ENCODE measurements at places on chromosomes 4 and X. TPM values are rescaled to one million over a fixed set of nuclear protein-coding genes. Genes with fewer than 3 reads are reported as not detected.

DNA sequence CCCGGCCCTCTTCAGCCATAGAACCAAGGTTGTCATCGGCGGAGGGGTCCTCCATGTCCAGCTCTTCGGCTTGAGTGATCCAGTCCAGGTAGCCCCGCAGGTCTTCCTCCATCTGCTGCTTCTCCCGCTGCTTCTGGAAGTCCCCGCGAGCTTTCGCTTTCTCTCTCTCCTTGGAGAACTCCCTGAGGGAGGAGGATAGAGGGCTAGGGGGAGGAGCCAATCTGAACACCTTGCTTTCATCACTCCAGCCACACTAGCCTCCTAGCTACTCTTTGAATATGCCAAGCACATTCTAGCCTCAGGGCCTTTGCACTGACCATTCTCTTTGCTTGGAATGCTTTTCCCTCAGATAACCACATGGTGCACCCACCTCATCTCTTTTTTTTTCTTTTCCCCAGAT lies 6.2 kb downstream of the CACNA1F start:
- no peak for DNase-seq

GRCh38 chr4:158161551-158162354 lies 11.1 kb downstream of the GASK1B start:
- DNase-seq = no peak

DNA sequence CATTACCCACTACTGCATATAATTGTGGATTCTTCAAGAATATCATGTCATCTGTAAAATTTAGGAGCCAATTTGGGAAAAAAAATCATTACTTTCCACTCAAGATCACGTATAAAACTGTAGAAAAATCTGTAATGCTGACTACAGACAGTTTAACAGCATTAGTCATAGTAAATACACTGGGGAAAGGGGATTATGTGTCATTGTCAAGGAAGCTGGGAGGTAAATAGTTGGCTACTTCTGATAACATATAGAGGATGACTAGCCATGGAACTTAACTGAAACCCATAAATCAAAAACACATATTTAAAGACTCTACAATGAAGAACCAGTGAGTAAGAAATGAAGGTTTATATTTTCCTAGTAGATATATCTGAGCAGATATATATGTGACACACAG lies 1666.4 kb upstream of the IGFBP7 start:
- DNase-seq = no peak

DNA sequence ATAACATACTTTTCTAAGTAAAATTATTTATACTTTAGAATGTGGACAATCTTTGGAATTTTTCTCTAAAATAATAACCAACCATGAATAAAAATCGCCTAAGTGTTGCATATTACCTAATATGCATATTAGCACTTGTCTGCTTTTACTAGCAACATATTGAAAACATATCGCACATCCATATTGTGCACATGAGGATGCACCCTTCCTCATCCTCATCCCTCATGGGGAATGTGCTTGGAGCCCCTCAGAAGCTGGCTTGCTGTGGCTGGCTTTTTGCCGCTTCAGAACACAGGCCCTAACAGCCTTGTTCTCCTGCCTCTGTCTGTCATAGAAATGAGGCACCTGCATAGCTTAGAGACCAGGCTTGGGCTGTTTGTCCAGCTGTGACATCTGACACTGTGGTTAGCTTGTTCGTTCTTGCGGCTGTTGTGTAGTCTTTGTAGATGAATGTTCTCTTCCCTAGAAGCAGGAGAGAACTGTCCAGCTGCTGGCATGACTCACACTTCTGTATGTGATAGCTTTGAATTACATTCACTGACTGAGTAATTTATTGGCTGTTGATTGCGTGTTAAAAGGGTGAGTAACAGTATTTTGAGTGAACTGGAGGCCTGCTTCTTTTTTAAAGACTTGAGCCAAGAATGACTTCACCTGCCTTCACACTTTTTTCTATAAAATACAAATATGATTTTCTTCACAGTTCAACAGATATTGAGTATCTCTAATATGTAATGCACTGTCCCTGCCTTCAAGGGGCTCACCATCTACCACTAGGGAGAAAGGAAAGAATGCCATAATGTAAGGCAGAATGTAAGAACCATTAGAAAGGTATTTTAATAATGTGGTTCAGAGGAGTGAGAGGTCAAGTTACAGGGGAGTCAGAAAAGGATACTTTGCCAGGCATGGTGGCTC lies 81.9 kb downstream of the HMGB2 start:
- peak; percentile 57 for DNase-seq

GRCh38 chr4:17066236-17066635 lies 167.8 kb upstream of the LDB2 start:
- DNase-seq = no peak

- no peak for DNase-seq
Observed at GRCh38 chrX:30572004-30572403, 5.6 kb downstream of the TASL start.

Gene RNF4
- polyA plus RNA-seq = 39.6 TPM

Gene SLIT2
- polyA plus RNA-seq = 9.6 TPM

DNA sequence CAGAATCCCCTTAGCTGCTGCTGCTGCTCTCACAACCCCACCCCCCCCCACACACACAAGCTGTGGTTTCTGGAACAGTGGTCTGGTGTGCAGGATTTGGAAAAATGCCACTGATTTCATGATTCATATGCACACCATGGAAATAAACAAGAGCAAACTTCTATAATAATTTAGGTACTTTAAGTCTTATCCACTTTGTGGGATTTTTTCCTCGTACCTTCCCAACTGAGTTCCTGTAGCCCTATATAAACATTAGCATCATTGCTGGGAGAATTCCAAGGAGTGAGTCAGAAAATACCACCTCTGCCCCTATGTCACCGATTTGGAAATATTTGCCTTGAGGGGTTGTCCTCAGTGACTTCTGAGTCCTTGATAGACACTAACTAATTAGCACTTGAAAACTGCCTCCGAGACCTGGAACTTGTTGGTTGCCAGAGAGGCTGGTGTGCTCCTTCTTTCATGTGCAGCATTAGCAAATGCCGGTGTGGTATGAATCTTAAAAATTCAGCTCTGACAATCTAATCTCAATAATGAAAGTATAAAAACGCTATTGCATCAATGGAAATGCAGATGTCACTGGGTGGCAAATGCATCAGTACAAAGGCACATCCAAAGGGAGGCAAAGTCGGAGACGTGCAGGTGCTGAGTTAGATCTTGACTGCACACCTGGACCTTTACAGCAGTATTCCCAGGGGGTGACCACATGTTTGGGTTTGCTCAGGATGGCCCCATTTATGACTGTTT lies 61.8 kb downstream of the CPE start:
- no peak for DNase-seq

DNA sequence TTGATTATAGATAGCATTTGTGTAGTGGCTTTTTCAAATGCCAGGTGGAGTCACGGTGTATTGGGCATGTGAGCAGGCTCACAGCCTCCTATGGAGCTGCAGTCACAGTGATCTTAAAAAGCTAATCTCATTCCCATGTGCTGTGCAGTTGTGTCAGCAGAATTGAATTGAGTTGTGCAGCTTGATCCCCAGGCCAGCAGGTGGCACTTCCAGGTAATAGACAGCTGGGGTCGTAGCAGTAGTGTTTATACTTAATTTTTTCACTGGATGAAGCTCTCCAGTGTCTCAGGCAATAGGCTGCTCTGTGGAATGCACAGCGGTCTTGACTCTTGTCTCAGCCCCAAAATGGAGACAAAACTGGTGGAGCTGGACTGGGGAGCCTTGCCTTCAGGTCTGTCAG lies 1028.1 kb downstream of the SH3BGRL start:
- no peak for DNase-seq

DNA sequence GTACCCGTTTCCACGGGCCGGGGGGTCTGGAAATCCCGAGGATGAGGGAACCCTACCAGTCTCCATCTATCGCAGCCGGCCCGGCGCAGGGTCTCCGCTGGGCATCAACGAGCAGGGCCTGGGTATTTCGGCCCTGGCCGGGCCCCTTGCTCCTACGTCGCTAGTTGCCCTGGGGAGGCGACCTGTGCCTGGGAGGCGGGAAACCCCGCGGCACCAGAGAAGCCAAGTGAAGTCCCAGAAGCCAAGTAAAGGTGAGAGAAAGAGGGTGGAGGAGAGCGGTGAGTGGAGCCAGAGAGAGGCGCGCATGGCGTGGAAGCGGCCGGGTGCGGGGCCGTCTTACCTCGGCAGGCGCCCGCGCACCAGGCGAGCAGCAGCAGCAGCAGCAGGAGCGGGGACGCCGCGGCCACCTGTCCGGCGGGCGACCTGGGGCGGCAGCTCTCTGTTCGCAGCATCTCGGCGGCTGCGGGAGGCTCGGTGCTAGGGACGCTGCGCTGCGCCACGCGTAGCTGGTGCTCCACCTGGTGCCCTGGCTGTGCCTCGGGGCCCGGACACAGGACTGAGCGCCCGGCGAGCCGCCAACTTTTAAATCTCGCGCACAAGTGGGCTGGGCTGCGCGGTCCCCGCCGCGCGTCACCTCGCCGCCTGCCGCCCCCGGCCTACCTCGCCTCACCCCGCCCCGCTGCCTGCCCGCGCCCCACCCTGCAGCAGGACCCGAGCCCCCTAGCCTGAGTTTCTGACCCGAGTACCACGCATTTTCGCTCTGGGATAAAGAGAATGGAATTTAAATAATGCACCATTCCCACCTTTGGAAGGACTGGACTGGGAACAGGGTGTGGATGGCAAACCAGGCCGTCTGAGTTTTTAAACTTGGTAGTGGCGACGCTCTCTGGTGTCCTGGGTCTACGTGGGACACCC lies at the start of gene NMU:
NMU (minus strand) TSS at position 558 of the 915 bp plus-strand sequence; CDS start at position 452, 106 bp downstream.
- peak; percentile 17 for DNase-seq

- DNase-seq = no peak
Observed at GRCh38 chrX:34880656-34881055, 61.9 kb upstream of the FAM47B start.

Gene MUC7
- not detected for polyA plus RNA-seq

All from hindlimb muscle (tissue), 1 donor.